ENCODE measurements at places on chromosomes 16 and 17.

DNA sequence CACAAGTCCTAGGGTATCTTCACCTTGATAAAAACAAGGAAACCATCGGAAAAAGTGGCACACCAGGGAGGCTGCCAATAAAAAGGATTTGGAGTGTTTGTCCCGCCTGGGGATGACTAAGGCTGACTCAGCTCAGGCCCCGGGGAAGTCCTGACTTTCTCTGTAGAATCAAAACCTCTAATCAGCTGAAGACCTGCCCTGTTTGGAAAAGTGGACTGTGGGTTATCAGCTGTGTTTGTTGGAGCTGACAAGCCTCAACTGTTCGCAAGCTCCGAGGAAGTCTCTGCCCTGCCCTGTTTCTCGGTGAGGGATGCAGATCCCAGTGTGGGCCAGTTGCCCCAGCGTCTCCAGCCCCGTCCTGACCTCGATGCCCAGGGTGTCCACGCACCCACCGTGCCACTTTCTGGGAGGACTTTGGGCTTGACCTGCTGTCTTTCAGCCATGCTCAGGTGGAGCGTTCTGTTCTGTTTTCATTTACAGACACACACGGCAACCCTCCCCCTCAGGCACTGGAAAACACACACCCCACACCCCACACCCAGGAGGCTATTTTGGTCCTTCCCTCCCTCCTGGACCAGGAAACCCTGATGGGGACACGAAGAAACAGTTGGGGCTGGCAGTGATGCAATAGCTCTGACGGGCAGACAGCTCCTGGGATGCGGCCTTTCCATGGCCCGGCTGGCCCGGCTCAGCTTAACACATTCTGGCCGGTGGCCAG lies 27.6 kb upstream of the PITPNA start:
- no peak for DNase-seq

DNA sequence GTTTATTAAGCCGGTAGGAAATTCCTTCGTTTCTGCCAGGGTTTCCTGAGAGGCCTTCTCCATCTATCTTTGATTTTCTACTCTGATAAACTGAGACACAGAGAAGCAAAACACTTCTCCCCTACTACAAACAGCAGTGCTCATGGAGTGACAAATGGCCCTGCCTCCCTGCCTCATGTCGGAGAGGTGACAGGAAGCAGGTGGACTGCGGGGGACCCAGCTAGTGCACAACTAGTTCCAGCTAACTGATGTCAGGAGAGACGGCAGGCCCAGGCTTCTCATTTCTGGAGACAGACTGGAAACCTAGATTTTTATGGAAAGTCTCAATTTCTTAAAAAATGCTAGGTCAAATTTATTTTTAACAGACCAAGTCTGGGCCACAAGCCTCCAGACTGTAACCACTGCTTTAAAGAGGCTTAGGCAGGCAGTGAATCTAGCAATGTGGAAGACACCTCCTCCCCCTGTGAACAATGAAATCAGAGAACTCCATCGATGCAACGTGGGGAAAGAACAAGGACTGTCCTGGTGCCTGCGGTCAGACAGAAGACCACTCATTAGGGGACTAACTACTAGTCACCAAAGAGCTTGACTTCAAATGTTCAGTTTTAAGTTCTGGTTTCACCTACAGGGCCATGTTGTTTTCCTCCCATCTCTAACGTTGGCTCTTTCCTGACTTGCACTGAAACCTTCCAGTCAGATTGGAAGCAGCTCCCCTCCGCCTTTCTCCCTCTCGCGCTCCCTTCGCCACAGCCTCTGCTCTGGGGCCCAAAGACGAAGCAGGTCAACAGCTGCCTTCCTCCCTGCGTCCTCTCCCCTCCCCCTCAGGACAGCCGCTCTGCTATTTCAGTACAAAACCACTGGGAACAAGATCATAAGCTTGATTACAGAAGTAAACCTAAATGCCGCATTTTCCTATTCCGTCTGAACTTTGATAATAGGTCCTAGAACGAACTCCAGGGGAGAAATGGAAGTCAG lies 17.6 kb downstream of the GTF3C1 start:
- DNase-seq, result no peak

GRCh38 chr16:17082095-17082882 lies 388.5 kb downstream of the XYLT1 start:
- no peak for DNase-seq

GRCh38 chr17:40283662-40284061 lies 4.0 kb upstream of the CDC6 start:
- DNase-seq, result no peak

DNA sequence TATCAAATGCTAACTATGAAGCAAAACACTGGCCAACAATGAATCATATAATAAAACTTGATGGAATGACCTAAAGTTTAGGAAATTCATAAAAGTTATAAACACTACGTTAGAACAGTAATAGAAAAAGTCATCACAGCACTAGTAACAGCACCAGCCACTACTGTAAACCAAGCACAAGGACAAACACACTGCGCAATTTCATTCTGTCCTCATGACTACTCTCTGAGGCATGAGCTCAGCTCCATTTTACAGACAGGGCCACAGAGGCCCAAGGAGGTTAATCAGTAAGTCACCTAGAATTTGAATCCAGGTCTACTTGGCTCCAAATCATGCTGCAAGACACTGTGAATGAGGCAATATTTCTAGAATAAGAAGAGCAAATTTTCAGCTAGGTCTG lies 13.4 kb downstream of the EMC8 start:
- no peak for DNase-seq

DNA sequence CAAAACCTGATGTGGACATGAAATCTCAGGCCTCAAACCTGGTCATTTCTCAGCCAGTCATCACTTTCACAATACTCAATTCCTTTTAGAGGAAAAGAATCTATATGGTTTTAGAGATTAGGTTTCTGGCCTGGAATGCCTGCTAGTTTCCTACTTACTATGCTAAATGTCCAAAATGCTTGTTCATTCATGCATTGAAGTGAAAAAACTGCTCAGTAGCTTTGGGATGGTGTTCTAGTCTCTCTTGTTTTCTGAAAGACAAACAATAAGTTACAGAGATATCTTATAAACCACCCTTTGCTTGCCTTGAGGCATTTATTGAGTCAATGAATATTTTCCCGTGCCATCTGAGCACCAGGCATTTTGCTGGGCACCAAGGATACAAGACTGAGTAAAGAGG lies 1146.5 kb upstream of the GOT2 start:
- no peak for DNase-seq

DNA sequence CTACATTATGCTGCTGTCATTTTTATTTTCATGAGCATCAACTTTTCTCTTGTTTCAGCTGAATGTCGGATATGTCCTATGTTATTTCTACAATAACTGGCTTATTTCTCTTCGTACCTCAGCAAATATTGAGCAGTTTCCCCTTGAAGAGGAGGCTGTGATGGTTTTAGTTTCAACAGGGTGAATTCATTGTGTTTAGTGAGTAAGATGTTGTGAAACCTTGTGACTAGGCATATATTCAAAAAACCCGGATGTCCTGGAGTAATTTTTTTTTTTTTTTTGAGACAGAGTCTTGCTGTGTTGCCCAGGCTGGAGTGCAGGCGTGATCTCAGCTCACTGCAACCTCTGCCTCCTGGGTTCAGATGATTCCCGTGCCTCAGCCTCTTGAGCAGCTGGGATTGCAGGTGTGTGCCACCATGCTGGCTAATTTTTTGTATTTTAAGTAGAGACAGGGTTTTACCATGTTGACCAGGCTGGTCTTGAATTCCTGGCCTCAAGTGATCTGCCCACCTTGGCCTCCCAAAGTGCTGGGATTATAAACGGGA lies 11.1 kb downstream of the CPD start:
- DNase-seq, result no peak

- DNase-seq, result no peak
Measured at GRCh38 chr16:57132470-57132869, 40.1 kb downstream of the CPNE2 start.

DNA sequence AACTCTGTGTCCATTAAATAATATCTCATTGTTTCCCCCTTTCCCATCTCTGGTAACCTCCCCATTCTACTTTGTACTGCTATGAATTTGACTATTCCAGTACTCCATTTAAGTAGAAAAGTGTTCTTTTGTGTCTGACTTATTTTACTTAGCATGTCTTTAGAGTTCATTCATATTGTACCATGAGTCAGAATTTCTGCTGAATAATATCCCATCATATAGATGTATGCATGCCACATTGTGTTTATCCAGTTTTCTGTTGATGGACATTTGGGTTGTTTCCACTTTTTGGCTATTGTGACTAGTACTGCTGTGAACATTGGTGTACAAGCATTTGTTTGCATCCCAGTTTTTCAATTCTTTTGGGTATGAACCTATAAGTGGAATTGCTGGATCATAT lies 6.0 kb downstream of the PPM1D start:
- DNase-seq, result no peak

DNA sequence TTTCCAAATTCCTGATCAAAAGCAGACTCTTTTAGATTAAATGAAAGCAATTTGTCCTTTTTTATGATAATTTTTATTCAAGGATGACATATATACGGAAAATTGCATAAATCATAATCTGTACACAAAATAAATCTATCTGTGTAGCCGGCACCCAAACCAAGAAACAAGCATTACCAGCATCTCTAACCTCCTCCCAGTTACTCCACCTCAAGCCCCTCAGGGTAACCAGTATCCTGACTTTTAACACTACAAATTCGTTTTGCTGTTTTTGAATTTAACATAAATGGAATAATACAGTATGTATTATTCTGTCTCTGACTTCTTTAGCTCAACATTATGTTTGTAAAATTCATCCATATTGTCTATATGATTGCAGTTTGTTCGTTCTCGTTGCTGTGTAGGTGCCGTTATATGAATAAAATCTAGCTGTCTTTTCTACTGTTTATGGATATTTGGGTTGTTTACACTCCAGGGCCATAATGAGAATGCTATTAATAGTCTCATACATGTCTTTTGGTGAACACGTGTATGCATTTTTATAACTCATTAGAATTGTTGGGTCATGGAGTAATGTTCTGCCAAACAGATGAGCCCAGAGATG lies 1.0 kb downstream of the TEKT1 start:
- DNase-seq, result no peak

- no peak for DNase-seq
Measured at GRCh38 chr16:86573215-86573614, 5.1 kb upstream of the FOXL1 start.

DNA sequence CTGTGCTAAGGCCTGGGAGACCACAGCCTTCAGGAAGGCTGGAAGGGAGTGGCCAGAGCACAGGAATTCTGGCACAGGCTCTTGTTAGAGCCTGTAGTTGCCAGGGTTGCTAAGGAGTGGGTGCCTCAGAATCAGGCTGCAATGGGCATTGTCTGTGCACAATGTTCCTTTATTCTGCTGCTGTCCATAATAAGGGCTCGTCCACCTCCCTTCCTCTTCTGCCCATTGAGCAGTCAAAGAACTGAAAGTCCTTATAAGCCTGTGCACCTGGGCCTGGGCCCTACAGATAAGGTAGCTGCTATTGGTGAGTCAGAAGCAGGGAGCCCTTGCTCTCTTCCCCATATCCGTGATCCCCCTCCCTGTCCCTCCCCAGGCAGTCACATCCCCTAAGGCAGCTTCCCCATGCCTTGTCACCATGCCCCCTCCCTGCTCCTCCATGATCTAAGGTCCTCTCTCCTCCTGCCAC lies 5.4 kb upstream of the CNGB1 start:
- no peak for DNase-seq

DNA sequence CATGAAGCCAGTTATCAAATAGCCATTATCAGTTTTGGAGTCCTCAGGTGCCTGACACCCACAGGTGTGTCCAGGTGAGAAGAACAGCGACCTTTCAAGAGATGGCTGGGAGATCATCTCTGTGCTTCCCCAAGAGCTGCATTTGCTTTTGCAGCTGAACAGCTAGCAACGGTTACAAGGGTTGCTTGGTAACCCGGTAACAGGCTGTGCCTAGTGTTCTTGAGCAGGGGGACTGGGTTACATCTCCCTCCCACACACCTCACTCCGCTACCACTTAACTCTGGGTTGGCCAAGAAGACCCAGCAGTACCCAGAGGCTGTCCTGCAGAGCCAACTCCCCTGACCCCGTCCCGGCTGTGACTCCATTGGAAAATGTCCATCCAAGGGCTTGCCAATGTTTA lies 147.0 kb downstream of the SLC39A11 start:
- no peak for DNase-seq
